HAP-1 (cell line): ENCODE measurements at places on chromosomes 1 and 21.
A peak's percentile ranks its signal among the peaks of the same experiment; 100 is the strongest.

- DNase-seq: no peak
These were observed 263.8 kb downstream of the PTPRC start for GRCh38 chr1:198902655-198903054.

GRCh38 chr1:43232074-43232473 lies 37.7 kb upstream of the TMEM125 start:
- no peak for DNase-seq

GRCh38 chr1:180169640-180170195 lies 15.0 kb downstream of the QSOX1 start:
- DNase-seq: no peak

- peak; percentile 41 for DNase-seq
These were observed 1.9 kb downstream of the WLS start for GRCh38 chr1:68230484-68230802.

GRCh38 chr1:145804235-145805045 lies 19.5 kb downstream of the RNF115 start:
- DNase-seq: no peak

- DNase-seq: no peak
These were observed 992 bp upstream of the C1QA start for GRCh38 chr1:22635436-22635835.

DNA sequence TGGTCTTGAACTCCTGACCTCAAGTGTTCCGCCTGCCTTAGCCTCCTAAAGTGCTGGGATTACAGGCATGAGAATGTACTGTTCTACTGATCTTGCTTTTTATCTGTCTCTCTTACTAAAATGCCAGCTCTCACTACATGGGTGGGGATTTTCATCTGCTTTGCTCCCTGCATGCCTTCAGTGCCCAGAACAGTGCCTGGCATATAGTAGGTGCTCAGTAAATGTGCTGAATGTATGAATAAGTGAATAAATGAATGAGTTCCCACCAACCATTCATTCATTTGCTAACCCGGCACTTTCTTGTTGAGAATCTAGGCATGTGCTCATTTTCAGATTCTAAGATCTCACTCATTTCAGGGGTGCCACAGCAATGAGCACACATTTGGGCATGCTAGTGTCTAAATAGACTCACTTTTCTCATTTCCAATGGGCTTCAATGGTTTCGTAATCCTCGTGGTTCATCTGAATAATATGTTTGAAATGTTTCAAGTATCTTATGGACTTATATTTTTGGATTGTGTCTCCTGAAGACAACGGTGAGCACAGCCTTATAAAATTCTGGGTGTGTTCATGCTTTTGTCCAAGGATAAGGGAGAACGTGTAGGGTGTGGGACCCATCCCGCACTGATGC lies 7.6 kb downstream of the DHRS3 start:
- DNase-seq: no peak

- DNase-seq: no peak
These were observed 131.1 kb upstream of the WNT4 start for GRCh38 chr1:22273686-22274681.

- DNase-seq: no peak
These were observed 5.1 kb downstream of the HLX start for GRCh38 chr1:220884109-220884980.

- DNase-seq: no peak
These were observed 223.1 kb downstream of the CAMTA1 start for GRCh38 chr1:7008331-7008730.

GRCh38 chr21:43957128-43957571 lies 55.0 kb upstream of the TRAPPC10 start:
- no peak for DNase-seq

- no peak for DNase-seq
These were observed 12.2 kb downstream of the CDC42BPA start for GRCh38 chr1:227305894-227306626.

GRCh38 chr1:229344139-229344538 lies 1.3 kb upstream of the CCSAP start:
- no peak for DNase-seq

DNA sequence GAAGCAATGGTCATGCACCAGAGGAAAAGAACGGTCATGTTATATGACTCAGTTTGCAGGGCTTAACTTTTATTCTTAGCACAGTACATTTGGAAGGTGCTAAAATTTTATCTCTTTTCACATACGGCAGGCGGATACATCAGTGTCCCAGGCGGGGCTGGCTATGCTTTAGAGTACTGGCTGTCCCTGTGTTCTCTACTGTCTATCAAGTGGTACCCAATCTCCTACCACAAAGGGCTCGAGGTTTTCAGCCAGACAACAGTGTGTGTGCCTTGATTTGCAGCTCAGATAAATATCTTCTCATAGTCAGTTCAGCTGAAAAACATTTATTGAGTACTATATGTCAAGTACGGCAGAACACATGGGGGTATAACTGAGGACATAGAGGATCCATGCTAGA lies 65.3 kb downstream of the URB2 start:
- no peak for DNase-seq

DNA sequence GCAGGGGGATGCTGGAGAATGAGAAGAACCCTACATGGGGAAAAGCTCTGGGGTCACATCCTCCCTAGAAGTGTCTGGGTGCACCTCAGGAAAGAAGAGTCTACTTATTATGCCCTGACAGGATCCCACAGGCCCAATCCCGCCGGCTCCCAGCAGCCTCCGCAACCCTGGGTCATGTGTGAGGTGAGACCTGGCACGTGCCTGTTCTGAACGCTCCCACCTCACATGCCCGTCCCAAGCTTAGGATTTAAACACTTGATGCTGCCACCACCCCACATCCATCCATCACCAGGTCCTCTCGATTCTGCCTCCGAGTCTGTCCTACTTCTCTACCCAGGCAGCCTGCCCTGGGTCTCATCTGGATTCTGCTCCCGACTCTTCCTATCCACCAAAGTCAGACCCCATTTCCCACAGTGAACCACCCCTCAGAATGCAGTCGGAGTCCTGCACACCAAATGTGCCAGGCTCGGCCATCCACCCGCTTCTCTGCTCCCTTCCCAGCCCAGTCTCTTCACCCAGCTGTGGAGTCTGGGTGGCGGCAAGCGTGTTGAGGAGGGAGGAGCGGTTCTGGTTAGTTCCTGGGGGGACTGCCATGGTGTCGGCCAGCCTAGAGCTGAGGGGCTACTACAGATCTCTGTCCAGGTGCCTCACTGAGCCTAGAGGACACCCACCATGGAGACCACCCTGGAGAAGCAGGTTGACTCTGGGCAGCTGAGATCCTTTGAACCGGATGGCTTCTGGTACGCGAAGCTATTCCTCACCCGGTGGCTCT lies 23.9 kb downstream of the SLC2A1 start:
- DNase-seq: no peak

DNA sequence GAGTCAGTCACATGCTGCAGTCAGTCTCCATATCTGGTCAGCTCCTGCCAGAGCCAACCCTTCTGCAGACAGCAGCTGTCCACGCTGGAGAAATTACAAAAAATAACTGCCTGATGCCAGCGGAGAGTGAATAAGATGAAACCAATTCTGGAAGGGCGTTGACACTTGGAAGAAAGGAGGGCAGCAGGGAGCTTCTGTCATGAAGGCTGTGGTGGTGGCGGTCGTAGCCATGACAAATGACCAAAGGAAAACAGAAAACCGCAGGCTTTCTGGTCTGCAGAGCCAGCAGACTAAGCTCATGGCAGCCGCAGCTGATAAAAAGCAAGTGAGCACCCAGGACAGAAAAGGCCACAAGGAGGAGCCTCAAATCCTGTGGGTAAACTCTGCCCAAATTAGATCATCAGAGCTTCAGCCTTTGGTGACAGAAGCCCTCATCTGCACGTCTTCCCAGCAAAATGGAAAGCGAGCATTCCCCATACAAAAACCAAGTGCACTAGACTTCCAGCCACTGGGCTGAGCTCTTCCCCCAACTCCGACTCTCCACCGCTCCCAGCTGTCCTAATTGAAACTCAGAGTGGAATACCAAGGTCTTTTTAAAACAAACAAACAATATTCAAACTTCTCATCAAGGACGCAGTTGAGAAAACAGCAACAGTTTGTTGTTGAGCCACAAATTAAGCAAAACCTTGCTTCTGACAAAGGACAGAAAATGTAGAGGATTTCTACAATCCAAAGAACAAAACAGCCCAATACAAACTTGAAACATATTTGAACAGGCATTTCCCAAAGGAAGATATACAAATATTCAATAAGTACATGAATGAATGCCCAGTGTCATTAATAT lies 28.7 kb downstream of the RSPH1 start:
- DNase-seq: no peak

GRCh38 chr1:247884797-247885413 lies 10.5 kb upstream of the OR2W3 start:
- DNase-seq: no peak

GRCh38 chr1:230836793-230837192 lies 31.5 kb downstream of the C1orf198 start:
- DNase-seq: no peak

DNA sequence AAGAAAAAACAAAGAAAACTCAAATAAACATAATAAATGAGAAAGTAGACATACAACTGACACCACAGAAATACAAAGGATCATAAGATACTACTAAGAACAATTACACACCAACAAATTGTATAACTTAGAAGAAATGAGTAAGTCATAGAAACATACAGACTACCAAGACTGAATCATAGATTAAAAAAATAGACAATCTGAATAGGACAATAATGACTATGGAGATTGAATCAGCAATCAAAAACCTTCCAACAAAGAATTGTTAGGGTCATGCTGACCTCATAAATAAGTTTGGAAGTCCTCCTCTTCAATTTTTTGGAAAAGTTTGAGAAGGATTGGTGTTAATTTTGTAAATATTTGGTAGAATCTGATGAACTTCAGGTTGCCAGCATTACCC lies 159.0 kb downstream of the PTBP2 start:
- DNase-seq: no peak

GRCh38 chr1:184941410-184941733 lies 32.9 kb downstream of the NIBAN1 start:
- no peak for DNase-seq

DNA sequence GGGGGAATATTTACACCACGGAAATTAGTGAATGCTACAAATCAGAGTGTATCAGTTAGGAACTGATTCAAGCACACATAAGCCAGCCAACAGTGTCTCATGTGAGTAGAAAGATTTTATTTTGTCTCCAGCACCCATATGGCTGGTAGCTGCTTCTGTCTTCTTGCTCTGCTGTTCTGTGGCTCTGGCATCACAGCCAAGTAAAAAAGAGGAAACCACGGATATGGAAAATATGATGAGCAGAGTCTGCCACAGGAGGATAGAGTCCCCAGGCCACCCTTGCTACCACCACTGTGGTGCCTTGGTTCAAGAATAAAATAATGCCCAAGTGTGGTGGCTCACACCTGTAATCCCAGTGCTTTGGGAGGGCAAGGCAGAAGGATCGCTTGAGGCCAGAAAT lies 53.6 kb upstream of the SPOCD1 start:
- no peak for DNase-seq

DNA sequence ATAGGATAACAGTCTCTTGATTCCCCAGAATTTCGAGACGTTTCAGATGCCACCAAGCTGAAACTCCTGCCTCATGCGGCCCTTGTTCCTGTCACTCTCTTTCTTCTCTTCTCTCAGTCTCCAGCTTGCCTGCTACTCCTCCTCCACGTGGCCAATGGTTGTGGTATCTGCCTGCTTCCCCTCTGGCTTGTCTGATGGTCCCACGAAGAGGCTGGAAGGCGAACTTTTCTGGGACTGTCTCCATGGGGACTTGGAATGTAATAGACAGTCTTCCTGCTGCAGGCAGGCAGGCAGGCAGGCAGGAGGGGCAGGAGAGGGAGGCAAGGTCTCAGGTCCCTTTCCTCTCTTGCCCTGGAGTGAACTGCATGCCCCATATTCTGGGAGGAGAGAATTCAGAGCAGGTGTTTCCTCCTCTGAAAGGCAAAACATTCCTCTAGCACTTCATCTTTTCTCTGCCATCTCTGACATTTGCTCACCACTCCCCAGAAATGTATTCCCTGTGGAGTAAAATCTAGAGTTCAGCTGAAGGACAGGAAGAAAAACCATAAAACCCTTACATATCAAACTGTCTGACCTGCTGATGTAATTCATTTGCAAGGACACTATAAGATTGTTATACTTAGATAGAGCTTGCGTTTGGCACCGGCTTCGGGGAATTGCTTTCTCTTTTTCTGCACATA lies 64.1 kb upstream of the GNG12 start:
- no peak for DNase-seq

GRCh38 chr1:119926553-119926952 lies 30.2 kb upstream of the ADAM30 start:
- no peak for DNase-seq

DNA sequence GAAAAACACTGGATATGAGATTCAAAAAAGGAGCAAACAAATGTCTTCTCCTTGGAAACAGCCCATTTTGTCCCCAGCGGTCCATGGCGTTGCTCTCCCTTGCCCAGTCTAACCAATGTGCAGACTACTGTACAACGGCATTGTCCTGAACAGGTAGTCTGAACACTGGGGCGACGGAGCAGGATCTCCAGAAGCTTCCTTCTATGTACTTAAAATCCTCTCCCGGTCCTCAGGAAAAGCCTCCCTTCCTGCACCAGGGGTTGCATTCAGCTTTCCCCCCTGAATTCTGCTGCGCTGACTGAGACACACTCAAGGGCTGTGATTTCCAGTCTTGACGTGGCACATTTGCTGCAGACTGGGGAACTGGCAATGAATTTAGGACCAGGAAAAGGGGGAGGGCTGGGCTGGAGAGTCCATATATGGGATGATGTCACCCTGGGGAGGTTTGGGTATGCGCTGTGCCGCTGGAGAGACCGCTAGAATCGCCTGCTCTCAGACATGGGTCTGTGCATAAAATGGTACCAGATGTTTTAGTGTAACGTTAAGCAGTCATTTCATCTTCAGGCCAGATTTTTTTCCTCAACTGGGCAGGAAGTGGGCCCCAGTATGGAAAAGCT lies 275.9 kb upstream of the C1orf105 start:
- no peak for DNase-seq

- DNase-seq: no peak
These were observed 28.3 kb upstream of the EPHA8 start for GRCh38 chr1:22534951-22535350.

DNA sequence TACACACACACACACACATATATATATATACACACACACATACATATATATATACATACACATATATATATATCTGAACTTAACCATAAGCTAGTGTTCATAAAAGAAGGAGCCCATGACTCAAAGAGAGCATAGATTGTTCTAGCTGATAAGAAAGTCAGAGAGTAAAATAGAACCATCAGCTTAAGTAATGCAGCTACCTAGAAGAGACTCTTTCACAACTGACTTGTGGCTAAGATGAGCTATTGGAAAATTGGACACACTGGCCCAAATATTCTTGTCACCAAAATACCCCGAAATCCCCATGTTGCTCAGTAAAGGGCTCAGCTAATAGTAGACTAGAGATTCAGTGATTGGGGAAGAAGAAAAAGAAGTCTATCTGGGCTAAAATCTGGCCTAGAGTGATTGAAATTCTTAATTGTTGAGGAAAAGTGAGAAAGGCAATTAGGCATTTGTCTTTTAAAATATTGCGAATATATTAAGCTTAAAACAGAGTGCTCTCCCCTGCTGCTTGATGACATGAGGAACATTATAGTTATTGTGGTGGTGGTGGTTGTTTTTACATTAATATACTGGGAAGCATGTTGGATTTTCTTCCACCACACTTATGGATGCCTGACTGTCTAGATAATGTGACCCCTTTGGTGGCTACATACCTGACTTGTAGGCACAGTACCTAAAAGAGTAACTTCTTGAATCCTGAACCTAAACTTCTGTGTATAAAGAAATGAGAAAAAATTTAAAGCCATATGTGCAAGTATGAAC lies 6.3 kb downstream of the SLAMF1 start:
- DNase-seq: no peak
